Activated CD4-positive, alpha-beta T cell treated with anti-CD3 and anti-CD28 coated beads, Interleukin-10, Interleukin-2, amounts not matched to agents 100 ng/mL and 50 ng/mL, durations not matched to agents 16 hours and 8 hours (primary cell): ENCODE measurements at places on chromosomes 1 and 21.

- no peak for DNase-seq
Measured at GRCh38 chr1:194230351-194231144, 1044.1 kb upstream of the B3GALT2 start.

DNA sequence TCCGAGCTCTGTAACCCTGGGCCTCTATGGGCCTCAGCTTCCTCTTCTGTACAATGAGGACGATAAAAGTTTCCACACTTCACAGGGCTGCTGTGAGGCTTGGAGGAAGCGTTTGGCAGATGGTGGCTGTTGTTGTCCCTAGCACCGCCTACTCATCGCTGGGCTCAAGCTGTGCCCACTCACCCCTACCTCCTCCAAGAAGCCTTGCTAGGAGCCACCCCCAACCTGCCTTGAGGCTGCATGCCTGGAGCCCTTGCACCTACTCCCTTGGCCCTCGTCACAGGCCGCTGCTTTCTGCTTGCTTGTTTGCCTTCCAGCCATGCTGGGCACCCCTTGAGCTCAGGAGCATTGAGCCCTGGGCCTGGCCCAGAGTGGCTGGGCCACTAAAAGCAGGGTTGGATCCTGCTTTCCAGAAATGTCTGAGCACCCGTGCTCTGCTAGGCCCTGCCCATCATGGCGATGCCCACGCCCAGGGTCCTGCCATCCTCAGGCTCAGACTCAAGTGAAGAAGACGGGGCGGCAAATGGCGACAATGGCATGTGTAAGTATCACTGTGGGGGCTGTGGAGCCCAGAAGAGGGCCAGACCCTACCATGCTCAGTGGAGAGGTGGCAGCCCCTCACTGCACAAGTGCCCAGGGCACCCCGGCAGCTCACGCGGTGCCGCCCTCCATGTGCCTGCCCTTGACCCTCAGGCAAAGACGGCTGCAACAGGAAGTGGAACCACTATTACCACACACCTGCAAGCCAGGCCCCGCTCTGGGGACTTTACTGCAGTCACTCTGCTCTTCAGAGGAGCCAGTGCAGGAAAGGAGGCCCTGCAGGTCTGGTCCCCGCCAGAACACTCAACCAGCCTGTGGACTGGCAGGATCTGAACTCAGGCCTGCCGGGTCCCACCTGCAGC, 9.5 kb downstream of the SH3BGRL3 start:
- DNase-seq = peak; percentile 62

DNA sequence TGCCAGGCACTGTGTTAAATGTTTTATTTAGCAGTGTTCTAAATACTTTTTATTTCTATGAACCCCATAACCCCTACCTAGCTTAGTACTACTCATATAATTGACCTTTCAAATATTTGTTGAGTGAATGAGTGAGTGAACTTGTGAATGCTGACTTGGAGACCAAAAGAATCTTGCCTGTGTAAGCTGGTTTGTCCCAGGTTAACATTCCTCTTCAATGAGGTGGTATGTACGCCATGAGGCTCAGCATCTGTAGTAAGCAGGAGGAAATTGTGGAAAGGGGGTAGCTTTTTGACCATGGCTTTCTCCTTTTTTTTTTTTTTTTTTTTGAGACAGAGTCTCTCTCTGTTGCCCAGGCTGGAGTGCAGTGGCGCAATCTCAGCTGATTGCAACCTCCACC, 14.6 kb downstream of the MED18 start:
- DNase-seq = no peak

DNA sequence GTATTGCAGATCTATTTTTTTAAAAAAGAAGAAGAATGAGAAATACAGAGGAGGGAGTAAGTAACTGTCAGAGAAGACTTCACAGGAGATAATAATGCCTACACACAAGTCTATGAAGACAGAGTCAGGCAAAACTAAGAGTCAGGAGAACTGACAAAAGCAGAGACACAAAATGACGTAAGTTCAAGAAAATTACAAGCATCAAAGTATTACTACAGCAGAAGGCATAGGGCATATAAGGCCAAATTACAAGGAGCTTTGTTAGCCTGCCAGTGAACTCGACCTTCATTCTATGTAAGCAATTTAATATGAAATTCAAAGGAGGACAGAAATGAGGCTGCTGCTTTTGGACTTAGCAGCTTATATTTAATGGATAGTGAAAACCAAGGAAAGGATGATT, 23.7 kb downstream of the FAF1 start:
- no peak for DNase-seq

DNA sequence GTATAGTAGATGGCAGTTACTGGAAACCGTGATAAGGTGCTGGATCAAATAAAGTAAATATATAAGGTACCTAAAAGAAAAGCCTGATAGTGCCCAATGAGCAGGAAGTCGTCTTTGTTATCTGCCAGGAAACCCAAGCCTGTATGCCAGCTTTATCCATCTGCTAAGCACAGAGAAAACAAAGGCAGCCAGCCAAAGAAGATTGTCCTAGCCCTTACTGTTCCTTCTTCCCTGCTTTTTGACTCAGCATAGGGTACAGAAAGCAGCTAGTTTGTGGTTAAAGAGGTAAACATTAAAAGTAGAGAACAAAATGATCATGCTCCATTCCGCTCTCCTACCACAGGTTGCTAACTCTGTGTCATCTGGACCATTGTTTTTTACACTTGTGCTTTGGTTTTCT, 10.1 kb downstream of the KRTAP22-2 start:
- DNase-seq = no peak
